ENCODE measurements at places on chromosomes 4 and X. TPM values are rescaled to one million over a fixed set of nuclear protein-coding genes. Genes with fewer than 3 reads are reported as not detected.

- DNase-seq, result peak; percentile 36
These were observed 403 bp downstream of the SGCB start for GRCh38 chr4:52037689-52038102.

DNA sequence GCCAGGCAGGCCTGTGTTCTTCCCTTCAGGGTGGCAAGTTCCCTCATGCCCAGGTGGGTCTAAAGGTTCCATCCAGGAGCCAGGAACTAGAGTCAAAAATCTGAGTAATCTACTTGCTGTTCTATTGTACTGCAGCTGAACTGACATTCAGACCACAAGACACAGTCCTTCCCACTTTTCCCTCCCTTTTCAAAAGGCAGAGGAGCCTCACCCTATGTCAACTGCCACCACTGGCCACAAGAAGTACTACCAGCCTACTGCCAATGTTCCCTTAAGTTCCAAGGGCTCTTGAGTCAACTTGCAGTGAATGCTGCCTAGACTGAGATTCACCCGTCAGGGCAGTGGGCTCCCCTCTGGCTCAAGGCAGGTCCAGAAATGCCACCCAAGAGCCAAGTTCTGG lies 133.5 kb downstream of the FAM47B start:
- no peak for DNase-seq

GRCh38 chrX:115437841-115438595 lies 123.0 kb upstream of the PLS3 start:
- DNase-seq, result no peak

HSFX3 gene
- total RNA-seq, result not detected

GRCh38 chr4:110610940-110611831 lies 11.7 kb downstream of the PITX2 start:
- DNase-seq, result no peak
